ENCODE measurements at places on chromosomes 1 and 21.

GRCh38 chr1:4033713-4034112 is 133.6 kb upstream of the C1orf174 start:
- DNase-seq: no peak

DNA sequence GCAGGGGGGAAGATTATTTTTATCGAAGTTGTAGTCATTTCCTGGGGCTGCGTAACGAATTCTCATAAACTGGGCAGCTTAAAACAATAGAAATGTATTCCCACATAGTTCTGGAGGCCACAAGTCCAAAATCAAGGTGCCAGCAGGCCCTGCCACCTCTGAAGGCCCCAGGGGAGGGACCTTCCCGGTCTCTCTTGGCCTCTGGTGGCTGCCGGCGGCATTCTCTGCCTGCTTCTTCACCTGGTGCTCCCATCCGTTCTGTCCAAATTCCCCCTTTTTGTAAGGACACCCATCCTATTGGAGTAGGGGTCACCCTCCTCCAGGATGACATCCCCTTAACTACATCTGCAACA is 92.8 kb downstream of the PDE9A start:
- DNase-seq: no peak

- no peak for DNase-seq
Observed at GRCh38 chr1:161743231-161743630, 6.4 kb upstream of the DUSP12 start.

- no peak for DNase-seq
Observed at GRCh38 chr1:53410100-53410541, 49.1 kb upstream of the DMRTB1 start.

- no peak for DNase-seq
Observed at GRCh38 chr1:78958711-78959110, 47.8 kb downstream of the ADGRL4 start.

DNA sequence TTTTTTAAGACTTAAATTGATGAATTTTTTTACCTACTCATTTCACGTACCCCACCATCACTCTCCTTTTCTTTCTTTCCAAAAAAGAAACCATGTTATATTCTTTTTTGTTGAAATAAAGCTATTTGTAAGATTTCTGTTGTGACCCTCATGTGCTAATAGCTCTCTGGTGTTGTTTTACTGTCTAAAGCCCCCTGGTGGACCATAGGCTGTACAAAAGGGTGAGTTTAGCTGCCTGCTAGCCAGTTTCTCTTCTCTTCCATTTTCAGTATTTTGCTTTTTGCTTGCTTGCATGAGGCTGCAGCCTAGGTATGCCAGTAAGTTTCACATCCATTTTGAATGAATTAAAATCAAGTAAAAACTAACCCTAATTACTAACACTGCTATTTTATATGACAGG is 15.6 kb upstream of the VAMP3 start:
- DNase-seq: no peak

- peak; percentile 88 for DNase-seq
Observed at GRCh38 chr1:6554031-6554906, at the start of gene NOL9. NOL9 (minus strand) TSS chr1:6554513; CDS start chr1:6554502, 11 bp downstream.

- DNase-seq: no peak
Observed at GRCh38 chr1:166920561-166921475, 44.8 kb upstream of the TADA1 start.

GRCh38 chr1:248802454-248802853 is 23.3 kb downstream of the SH3BP5L start:
- no peak for DNase-seq

DNA sequence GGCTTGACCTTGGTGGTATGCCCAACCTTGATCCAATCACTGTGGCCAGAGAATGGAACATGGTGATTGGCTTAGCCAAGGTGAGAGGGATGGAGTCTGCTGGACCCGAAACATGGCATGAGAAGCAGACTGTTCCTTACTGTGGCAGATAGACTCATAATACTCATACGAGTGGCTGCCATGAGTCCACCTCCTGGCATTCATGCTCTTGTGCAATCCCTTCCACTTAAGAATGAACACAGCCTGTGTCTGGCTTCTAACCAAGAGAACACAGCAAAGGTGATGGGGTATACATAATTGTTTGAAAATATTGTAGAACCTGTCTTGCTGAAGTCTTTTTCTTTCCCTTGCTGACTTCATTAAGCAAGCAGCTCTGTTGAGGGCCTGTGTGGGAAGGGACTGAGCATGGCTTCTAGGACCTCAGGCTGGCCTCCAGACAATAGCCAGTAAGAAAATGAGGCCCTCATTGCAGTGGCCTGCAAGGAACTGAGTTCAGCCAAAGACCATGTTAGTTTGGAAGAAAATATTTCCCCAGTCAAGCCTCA is 85.9 kb downstream of the ZNF281 start:
- no peak for DNase-seq

DNA sequence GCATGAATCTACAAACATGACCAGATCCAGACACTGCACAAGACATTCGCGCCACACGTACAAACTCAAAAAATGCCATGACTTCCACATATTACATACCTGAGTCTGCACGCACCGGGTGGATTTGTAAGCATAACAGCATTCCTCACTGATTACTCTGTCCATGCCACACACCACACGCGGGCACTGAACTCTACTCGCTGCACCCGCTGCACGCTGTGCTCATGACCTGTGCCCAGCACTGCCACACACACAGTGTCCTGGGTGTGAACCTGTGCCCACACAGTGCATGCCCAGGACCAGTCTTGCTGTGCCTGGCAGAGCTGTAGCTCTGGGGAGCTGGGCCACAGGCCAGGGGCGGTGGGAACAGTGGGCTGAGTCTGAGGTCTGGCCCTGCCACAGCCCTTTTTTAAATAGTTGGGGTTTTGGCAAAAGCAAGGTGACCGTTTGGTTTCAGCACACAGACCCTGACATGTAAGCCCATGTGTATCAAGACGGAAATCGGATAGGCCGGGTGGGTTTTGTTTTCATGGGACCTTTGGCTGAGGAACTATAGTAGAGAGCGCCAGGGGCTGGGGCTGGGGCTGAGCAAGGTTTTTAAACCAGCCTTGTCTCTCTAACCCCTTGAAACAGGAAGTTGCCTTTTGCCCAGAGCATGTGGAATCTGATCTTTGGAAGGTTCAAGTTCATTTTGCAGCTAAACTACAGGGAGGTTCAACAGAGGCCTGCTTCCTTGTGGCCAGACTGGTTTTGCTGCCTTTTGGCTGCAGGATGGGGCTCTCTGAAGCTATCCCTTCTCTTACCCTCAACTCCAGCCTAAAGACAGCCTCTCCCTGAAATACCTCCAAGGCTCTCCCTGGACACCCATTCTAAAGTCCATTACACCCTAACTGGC is 12.3 kb upstream of the GOLT1A start:
- no peak for DNase-seq

GRCh38 chr1:154497026-154497806 is 4.8 kb upstream of the TDRD10 start:
- DNase-seq: no peak

DNA sequence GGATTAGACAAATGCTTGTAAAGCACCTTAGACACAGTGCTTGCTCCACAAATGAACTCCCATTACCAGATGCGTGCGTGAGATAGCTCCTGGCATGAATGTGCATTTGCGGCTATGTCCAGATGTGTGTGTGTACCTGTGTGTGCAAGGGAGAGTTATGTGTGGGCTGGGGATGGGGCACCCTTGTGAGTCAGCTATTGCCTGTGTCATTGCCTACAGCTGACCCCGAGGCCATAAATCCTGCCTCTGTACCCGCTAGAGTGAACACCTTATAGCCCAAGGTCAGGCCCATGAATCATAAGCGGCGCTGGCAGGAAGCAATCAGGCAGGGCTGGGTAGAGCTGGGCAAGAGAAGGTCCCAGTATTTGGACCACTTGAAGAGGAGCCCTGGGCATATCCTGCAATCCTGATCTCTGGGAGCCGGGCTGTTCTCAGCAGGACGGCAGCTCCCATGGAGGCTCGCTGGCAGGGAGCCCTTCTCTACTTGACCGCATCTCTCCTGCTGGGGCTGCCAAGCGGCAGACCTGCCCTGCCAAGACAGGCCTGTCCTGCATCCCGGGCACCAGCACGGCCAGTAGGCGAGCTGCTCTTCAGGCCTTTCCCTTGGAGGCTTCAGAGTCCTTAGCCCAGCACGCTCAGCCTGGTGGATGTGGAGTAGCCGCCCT is 86.4 kb downstream of the TMEM53 start:
- no peak for DNase-seq

DNA sequence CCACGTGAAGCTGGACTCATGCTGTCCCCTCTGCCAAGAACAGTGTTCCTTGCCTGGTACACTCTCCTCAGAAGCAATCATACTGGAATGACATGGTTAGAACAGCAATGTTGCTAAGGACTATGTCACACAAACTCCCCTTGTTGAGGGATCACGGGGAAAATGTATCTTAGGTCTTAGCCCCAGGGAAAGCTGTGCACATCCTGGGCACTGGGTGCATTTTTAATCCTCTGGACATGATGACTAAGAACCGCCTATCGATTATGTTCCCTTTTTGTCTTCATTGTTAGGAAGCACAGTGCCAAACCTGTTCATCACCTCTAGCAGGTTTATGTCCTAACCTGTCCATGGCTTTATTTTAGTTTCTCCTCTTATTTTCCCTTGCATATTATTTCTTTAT is 115.1 kb downstream of the HIVEP3 start:
- DNase-seq: no peak

DNA sequence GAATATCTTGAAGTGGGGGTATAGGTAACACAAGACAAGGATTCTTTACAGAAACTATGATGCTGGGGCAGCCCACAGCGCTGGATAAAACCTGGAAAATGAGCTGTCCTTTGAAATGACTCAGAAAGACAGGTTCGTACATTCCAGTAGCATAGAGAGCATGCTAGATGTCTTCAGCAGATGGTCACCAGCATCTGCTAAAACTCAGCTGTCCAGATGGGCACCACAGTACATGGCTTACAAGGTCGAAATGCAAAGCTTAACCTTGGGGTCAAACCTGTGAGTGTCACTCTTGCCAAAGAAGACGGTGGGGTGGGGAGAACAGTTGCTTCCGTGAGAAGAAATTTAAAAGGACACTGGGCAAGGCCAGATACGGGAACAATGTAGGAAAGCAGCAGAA is 41.3 kb upstream of the TRIM45 start:
- DNase-seq: no peak

- DNase-seq: no peak
Observed at GRCh38 chr1:13517193-13517812, 3.5 kb upstream of the LRRC38 start.

DNA sequence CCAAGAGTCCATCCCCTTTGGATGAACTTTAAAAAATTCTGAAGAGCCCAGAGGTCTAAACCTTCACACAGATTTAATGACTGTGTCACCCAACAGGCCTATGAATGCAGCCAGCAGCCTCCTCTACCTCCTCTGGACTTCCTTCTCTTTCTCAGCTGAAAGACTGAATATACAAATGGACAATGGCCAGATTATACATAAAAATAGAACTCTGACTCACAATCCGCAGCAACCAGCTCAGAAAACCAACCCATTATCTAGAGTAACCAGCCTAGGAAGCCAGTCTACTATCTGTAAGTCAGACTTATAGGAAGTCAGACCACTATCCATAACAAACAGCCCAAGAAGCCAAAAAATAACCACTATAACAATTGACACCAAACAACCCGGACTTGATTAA is 224.5 kb downstream of the ASTN1 start:
- no peak for DNase-seq

GRCh38 chr1:84708031-84708430 is 17.8 kb upstream of the SSX2IP start:
- no peak for DNase-seq

DNA sequence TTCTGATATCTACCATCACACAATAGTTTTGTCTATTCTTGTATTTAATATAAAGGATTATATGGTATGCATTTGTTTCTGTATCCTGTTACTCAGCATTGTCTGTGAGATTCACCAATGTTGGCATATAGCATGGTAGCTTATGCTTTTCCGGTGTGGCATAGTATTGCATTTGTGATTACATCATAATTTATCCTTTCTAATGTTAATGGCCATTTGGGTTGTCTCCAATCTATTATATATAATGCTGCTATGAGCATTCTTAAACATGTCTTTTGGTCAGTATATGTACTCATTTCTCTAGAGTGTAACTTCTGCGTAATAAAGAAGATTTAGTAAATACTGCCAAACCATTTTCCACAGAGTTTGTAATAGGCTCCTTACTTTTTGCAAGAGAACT is 40.9 kb upstream of the GFI1 start:
- DNase-seq: no peak

DNA sequence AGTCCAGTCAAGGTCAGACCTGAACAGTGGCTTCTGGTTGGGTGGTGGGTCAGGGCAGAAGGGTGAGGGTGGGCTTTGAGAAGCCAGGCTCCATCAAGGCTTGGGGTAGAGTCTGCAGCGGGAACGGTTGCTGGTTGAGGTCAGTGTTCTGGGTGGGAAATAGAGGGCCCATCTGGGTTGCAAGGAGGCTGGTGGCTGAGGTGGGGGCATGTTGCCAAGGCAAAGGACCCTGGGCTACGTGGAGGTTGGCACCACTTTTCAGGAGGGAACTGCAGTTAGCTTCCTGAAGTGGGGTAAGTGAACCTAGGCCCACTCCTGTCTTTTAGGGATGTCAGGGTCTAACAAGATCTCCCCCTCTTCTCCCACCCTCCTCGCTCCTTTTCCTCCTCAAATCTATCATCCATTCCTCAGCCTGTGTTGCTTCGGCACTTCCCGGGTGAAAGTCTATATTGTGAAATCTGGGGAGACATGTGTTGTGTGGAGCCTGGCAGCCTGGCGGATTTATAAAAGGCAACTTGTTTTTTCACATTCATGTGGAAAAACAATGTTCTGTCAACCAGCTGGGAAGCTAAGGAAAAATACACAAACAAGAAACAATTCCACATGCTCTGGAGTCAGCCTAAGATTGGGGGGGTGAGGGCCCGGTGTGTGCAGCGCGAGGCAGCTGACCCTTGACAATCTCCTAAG is 1.5 kb downstream of the IL22RA1 start:
- DNase-seq: no peak

GRCh38 chr1:6911021-6911941 is 126.0 kb downstream of the CAMTA1 start:
- no peak for DNase-seq

GRCh38 chr21:46216132-46216747 is 12.3 kb downstream of the LSS start:
- DNase-seq: peak; percentile 13

DNA sequence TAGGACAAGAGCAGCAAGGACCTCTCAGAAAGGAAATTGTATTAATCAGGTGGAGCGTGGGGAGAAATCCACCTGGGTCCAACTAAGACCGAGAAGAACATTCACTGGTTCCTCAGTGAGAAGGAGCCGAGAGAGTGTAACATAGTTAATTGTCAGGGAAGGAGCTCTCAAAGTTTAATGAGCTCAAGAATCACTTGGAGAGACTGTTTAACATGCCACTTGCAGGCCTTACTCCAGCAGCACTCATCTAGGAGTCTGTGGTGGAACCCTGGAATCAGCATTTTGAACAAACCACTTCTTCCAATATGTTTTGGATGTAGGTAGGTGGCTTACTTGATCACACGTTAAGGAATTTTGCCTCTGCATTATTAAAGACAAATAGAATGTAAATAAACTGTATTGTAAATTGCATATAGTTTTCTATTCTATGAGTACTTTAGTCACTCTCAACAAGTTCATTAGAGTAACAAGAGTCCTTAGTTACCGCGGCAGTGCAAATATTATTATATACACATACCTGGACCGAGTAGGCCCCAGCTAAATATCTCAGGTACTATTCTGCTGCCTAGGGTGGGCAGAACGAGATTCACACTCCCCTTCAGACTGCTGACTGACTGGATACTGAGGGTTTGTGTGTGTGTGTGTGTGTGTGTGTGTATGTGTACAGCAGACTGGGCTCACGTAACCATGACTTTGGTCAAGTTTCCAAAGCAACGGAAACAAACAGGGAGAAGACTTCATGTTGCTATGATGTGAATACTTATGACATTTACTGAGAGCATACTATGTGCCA is 203.2 kb upstream of the USP24 start:
- DNase-seq: no peak

Measured in tibial artery (tissue), 4 donors.